ENCODE measurements at places on chromosomes 13 and 19.
A peak's percentile ranks its signal among the peaks of the same experiment; 100 is the strongest.

GRCh38 chr19:36421749-36422481, 3.5 kb upstream of the ZFP82 start:
- DNase-seq, result no peak

GRCh38 chr13:85900521-85900920, 101.3 kb upstream of the SLITRK6 start:
- DNase-seq, result no peak

DNA sequence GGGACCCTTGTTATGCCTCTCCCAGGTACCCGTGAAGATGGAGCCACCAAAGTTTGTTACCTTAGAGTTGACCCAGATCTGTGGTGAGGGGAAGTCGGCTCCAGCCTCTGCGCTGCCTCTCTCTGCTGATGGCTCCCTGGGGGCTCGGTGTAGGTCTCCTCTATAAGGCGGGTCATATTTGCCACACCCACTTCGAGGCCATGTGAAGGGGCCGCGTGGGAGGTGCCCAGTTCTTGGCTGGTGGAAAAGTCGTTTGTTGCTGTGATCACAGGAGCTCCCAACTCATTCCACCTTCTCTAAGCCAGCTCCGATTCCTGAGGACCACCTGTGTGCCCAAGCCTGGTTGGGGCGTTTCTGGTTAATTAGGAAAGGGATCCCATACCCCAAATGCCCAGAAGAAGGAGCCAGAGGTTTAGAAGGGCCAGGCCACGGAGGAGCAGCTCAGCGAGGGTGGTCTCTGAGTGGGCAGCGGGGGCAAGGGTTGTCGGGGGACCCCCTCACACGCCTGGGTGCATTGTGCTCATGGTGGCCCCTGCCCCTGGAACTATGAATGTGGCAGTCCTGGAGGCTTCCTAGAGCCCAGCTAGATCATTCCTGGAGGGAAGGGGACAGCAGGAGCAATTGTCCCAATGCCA, 296.5 kb downstream of the ZNF536 start:
- no peak for DNase-seq

DNA sequence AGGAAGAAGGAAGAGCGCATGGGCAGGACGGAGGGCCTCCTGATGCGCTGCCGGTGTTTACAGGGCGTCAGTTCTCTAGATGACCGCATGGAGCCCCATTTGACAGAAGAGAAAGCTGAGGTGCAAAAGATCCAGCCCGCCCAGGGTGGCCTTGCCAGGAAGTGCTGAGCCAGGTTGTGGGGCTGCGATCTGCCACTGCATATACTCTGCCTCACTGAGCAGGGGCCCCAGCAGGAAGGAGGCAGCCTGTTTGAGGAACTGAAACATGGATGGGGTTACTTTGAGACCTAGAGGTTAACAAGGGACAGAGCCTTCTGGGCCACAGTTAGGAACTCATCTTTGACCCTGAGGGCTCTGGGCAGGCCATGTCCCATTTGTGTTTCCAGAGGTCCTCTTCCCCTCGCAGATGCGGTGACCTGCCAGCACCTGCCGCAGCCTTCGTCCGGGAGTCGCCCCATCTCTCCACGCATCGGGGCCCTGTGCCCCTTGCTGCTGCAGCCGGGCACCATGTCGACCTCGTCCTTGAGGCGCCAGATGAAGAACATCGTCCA, 3.2 kb downstream of the EPN1 start:
- DNase-seq, result no peak

GRCh38 chr19:24049537-24049936, 37.5 kb upstream of the ZNF254 start:
- no peak for DNase-seq

DNA sequence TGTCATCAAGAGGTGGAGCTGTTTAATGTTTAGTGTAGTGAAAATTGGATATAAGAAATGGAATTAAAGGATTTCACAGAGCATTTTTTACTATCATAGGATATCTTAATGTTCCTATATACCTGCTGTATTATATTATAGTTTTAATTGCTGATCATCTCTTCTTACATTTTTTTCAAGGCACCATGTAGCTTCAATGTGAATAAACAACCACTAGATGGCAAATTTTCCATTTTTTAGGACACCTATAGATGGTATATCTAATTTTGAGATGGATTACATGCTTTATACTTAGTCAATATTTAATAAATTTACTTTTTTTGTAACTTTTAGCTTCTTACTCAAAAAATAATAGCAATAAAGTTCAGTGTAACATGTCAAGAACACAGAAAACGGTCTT, 9.0 kb upstream of the ATXN8OS start:
- DNase-seq, result no peak

- no peak for DNase-seq
Measured at GRCh38 chr19:32040236-32040635, 305.2 kb upstream of the ZNF507 start.

DNA sequence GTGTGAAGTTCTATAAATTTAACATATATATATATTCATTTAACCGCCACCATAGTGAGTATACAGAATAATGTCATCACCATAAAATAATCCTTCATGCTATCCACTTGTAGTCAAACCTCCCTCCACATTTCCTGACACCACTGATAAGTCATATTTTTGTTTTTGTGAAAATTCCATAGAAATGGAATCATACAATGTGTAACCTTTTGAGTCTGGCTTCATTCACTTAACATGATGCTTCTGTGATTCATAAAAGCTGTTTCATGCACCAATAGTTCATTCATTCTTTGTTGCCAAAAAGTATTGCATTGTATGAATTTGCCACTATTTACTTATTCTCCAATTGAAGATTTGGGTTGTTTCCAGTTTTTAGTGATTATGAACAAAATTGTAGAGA, 497.5 kb upstream of the PCDH20 start:
- DNase-seq, result no peak

DNA sequence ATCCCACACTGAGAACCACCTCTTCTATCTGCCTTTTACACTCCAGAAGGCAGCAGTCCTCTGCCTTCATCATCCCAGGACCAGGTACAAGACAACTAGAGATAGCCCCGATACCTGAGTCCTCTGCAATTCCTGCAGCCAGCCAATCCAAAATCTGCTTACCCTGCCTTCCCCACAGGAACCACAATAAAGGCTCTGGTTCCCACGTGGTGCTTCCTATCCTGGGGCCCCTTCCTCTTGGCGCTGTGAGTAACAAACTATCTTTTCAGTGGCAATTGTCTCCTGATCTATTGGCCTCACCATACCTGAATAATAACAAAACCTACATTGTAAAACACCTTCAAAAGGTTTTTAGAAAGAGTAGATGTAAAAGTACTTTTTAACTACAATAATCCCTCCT, 63.1 kb downstream of the ZDHHC20 start:
- DNase-seq, result no peak

GRCh38 chr19:1233115-1233667, 4.6 kb downstream of the CBARP start:
- no peak for DNase-seq

- DNase-seq, result no peak
Measured at GRCh38 chr13:102816708-102817107, 17.8 kb downstream of the BIVM start.

GRCh38 chr13:25365720-25366235, 6.0 kb upstream of the ATP8A2 start:
- no peak for DNase-seq

- DNase-seq, result no peak
Measured at GRCh38 chr19:35671818-35672217, 5.5 kb downstream of the UPK1A start.

DNA sequence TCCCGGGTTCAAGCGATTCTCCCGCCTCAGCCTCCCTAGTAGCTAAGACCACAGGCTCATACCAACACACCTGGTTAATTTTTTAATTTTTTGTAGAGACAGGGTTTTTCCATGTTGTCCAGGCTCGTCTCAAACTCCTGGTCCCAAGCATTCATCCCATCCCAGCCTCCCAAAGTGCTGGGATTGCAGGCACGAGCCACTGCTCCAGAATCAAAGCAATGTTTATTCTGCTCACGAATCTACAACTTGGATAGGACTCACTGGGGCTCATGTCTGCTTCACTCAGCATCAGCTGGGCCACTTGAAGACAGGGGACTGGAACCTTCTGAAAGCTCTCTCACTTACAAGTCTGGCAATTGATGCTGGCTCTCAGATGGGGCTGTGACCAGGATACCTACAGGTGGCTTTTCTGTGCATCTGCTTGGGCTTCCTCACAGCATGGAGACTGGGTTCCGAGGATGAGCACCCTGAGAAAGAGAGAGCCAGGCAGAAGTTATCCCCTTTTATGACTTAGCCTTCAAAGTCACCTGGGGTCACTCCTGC, 8.2 kb upstream of the ZNF792 start:
- peak; percentile 58 for DNase-seq

- DNase-seq, result peak; percentile 44
Measured at GRCh38 chr13:111494641-111495040, 174.2 kb downstream of the TEX29 start.

DNA sequence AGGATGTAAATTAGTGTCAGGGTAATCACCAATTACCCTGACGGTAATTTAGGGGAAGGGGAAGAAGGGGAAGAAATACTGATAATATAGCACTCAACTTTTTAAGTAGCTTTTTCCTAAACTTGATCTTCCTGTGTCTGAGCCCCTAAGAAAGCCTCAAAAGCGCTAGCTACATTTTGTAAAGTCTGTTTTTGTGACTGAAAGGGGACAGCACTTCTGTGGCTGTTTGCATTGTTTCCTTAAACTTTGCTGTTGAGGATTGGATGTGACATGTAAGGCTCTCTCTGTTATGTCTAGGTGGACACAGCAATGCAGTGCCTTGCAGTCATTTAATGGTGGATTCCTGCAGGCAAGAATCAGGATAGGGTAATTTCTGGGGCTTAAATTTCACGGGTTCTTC, 42.8 kb downstream of the SPATA13 start:
- DNase-seq, result no peak

- DNase-seq, result no peak
Measured at GRCh38 chr13:49927755-49928154, 8.4 kb downstream of the SPRYD7 start.

DNA sequence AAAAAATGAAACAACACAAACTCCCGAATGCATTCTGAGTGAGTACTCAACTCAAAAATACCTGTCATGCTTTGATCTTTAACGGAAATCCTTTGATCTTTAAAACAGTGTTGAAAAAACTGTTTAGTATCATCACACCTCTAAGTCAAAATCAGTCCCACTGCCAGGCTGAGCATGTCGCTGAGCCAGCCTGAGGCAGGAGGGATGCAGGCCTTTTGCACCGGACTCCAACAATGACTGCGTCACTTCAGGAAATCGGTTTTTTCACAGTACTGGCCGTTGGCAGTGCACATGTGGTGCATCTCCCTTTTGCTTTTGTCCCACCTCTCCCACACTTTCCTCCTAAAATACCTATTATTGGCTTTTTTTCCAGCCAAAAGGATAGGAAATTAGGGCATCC, 78.2 kb downstream of the SHISA2 start:
- DNase-seq, result no peak

- no peak for DNase-seq
Measured at GRCh38 chr13:30831515-30831914, 74.6 kb upstream of the MEDAG start.

DNA sequence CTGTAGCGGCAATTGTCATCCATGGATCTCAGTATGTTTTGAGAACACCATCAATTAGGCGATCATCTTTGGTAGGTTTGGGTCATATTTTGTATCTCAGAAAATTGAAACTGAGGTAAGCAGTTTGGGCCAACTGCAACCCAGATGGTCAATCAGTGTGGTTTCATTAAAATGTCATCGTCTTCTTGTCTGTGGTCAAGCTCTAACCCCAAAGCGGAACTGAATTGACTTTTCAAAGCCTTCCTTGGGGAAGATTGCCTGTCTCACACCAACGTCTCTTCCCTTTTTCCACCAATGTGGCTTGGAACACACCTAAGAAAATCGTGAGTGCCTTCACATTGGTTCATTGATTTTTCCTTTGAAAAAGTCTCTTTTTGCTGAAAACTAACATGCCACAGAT, 56.3 kb upstream of the UBAC2 start:
- DNase-seq, result no peak

GRCh38 chr13:57345526-57345925, 178.5 kb downstream of the PRR20E start:
- no peak for DNase-seq

DNA sequence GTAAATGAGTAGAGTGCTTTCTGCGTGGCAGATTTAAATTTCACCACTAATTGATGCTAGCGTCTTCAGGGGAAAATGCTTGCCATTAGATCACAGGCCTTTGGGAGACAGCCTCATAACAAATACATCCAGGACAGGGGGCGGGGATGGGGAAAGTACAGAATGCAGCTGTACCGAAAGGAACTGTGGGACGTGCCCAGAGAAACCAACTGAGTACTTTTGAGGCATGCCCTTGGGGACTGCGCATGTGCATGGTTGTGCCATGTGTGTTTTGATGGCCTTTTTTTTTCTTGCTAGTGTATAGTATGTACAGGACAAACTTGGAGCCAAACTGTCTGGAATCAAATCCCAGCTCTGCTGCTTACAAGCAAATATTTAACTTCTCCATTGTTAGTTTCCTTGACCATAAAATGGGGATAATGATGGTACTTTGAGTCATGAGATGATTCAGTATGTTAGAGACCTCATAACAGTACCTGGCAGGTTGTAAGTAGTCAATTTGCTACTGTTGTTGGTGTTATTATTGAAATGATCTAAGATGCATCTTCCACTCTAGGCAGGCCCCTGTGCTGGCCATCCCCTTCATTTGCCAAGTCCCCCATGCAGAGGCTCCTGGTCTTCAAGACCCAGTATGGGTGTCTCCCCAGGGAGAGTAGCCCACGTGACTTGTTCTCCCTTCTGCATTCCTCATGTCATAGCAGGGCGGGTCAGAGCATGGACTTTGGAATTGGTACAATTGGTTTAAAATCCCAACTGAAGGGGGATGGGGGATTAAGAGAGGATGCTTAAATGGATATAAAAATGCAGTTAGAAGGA, 68.3 kb upstream of the NPAS1 start:
- DNase-seq, result peak; percentile 73

DNA sequence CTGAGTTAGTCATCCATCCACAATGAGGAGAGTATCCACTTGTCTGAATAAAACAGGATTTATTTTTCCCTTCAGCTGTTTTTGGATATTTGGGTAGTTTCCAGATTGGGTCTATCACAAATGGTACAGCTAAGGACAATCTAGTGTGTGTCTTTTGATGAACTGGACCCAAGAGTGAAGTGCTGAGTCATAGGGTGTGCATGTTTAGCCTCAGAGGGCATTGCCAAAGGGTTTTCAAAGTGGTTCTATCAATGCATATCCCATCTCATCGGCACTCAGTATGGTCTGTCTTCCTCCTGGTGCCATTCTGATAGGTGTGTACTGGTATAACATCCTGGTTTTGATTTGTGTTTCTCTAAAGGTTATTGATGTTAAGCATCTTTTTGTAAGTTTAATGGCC, 62.3 kb downstream of the GSX1 start:
- DNase-seq, result no peak
